Testis (tissue), 5 donors: ENCODE measurements at places on chromosomes 5 and 9. TPM values are rescaled to one million over a fixed set of nuclear protein-coding genes. Genes with fewer than 3 reads are reported as not detected.

DNA sequence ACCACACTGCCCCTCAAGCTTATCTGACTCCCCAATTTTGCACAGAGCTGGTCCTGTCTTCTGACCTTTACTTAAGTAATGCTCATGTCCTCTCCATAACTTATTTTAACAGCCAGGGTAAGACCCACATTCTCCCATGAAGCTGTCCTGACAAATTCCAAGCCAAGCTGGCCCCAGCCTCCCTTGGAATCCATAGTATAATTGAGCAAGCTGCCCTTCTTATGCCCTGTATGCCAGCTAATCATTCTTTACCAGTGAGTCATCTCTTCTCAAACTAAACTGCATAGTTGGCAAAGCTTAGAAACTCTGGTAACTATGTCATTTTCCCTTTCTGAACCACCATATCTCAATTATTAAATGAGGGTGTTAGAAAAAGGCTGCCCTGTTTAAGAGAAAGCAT is 92.4 kb downstream of the NFIB start:
- no peak for DNase-seq
- H3K36me3 ChIP-seq, result no peaks in the 10 kb centered on the region
- no peak overlapping the region for H3K4me3 ChIP-seq
- peaks cover 6% of the 10 kb centered on the region for H3K4me1 ChIP-seq
- no peak overlapping the region for H3K27ac ChIP-seq

GRCh38 chr5:115671939-115672338 is 46.1 kb upstream of the TMED7 start:
- H3K4me1 ChIP-seq, result no peaks in the 10 kb centered on the region
- DNase-seq, result no peak
- H3K36me3 ChIP-seq, result no peaks in the 10 kb centered on the region
- H3K27ac ChIP-seq, result peak overlapping the region; percentile 39
- no peaks in the 10 kb centered on the region for H3K27me3 ChIP-seq
- H3K4me3 ChIP-seq, result no peak overlapping the region

- no peaks in the 10 kb centered on the region for H3K27me3 ChIP-seq
- no peaks in the 10 kb centered on the region for H3K36me3 ChIP-seq
- H3K4me1 ChIP-seq, result no peaks in the 10 kb centered on the region
- no peak overlapping the region for H3K27ac ChIP-seq
- H3K4me3 ChIP-seq, result no peak overlapping the region
Measured at GRCh38 chr5:87405472-87406155, 7.1 kb downstream of the CCNH start.

DNA sequence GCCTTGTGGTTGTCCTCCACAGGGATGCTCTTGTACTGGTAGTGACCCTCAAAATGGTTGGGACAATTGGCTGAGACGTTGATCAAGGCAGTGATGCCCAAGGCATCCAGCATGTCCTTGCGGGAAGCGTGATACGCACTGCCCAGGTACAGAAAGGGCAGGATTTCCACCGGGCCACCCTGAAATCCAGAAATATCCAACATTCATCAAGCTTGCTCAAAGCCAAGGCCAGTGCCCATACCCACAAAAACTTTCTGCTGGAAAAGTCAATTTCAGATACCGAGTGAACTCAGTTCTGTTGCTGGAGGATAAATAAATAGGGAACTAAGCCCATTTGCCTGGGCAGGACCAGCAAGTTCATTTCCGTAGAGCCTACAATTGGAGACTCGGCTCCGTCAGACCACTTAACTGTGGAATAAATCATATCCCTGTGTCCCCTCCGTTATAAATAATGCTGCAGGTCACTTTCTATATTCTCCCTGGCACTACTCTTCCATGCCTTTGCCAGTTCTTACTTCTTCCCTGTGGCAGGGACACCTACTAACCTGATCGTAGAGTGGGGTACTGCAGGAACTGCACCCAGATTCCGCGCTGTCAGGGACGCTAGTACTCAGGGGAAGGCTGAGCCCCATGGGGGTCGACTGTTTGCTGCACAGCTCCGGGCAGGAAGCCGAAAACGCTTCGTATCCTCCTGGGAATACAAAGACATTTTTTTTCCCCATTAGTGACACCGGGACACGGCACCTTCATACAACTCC is 1.2 kb downstream of the DUSP1 start:
- H3K27me3 ChIP-seq, result no peaks in the 10 kb centered on the region
- peak; percentile 46 for DNase-seq
- peaks cover 39% of the 10 kb centered on the region for H3K4me1 ChIP-seq
- peak overlapping the region; percentile 92 for H3K4me3 ChIP-seq
- peak overlapping the region; percentile 100 for H3K27ac ChIP-seq
- H3K36me3 ChIP-seq, result no peaks in the 10 kb centered on the region

TNFSF8 gene
- 0.63 TPM for total RNA-seq

DNA sequence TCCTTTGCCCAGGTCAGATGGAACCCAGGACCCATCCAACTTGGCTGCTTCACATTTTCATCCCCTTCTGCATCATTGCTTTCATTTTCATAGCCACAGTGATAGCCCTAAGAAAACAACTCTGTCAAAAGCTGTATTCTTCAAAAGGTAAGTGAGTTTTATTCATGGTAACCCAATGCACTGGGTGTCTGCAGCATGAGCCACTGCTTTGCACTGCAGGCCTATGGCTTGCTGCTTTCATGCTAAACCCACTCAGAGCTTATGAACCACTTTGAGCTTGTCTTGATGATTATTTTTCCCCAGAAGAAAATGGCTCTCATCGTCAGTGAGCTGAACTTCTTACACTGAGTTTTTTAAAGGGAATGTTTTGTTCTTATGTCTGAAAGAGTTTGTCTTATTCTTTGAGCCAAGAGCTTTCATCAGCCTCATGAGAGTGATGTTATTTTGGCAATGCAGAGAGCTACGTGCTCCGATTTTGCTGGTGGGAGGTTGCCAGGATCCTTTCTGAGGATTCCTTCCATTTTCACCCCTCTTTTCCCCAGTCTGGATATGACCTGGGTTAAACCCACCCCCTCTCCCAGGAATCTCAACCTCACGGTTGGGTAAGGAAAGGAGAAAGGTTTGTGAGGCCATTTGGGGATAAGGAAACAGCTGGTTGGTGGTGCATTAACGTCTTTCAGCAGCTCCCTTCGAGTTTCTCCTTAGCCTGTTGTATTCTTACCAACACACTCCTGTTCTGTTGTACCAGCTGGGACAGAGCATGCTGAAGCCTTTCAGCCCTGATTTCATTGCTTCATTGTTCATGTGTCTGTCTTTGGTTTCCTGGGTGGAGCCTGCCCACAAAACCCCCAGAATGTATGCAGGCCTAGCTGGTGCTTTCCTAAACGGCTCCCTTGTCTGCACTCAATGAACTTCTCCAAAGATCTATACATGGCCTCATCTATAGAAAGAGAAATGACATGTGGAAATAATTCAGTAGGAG is 47.6 kb downstream of the PDCD1LG2 start:
- peak overlapping the region; percentile 60 for H3K27ac ChIP-seq
- no peaks in the 10 kb centered on the region for H3K36me3 ChIP-seq
- no peak for DNase-seq
- H3K4me1 ChIP-seq, result no peaks in the 10 kb centered on the region
- no peaks in the 10 kb centered on the region for H3K27me3 ChIP-seq

DNA sequence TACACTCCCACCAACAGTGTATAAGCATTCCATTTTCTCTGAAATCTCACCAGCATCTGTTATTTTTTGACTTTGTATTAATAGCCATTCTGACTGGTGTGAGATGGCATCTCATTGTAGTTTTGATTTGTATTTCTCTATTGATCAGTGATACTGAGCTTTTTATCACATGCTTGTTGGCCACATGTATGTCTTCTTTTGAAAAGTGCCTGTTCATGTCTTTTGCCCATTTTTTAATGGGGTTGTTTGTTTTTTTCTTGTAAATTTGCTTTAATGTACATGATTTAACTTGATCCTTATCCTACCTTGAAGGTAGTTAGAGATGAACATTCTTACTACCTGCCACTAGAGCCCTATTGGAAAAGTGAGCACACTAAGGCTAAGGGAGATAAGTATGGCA is 151.2 kb upstream of the KIF2A start:
- no peak overlapping the region for H3K27ac ChIP-seq
- no peak overlapping the region for H3K4me3 ChIP-seq
- DNase-seq, result no peak

KIF12 gene
- 5.4 TPM for total RNA-seq

DNA sequence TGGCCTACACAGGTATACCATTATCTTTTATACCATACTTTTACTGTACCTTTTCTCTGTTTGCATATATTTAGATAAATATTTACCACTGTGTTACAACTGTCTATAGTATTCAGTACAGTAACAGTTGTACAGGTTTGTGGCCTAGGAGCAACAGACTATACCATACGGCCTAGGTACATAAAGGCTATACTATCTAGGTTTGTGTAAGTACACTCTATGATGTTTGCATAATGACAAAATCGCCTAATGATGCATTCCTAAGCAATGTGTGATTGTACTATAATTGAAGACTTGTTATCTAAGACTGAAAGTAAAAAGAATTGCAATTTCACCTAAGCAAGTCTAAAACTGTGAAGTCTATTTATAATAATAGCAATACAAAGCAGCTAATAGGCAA is 3.9 kb downstream of the C9orf72 start:
- H3K27ac ChIP-seq, result no peak overlapping the region
- H3K36me3 ChIP-seq, result no peaks in the 10 kb centered on the region
